ENCODE measurements at places on chromosomes 5 and 9. TPM values are rescaled to one million over a fixed set of nuclear protein-coding genes. Genes with fewer than 3 reads are reported as not detected.

DHFR gene
- polyA plus RNA-seq: 21.7 TPM

SPATA31A3 gene
- polyA plus RNA-seq: not detected

RNF208 gene
- 4.2 TPM for polyA plus RNA-seq

DNA sequence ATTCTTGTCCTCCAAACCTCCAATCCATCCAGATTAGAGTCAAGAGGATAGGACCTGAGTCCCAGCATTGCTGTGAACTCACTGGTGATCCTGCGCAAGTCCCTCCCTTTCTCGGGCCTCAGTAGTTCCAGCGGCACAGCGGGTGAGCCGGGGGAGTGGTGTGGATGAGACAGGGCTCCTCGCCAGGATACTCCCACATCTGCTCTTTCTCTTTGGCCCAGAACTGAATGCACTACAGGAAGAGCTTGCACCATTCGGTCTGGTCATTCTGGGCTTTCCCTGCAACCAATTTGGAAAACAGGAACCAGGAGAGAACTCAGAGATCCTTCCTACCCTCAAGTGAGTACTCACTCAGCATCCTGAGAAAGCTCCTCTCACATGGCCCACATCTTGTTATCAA, 6.3 kb downstream of the GPX3 start:
- DNase-seq: no peak

- DNase-seq: no peak
Observed at GRCh38 chr9:72794946-72795345, 157.9 kb downstream of the ALDH1A1 start.

DNA sequence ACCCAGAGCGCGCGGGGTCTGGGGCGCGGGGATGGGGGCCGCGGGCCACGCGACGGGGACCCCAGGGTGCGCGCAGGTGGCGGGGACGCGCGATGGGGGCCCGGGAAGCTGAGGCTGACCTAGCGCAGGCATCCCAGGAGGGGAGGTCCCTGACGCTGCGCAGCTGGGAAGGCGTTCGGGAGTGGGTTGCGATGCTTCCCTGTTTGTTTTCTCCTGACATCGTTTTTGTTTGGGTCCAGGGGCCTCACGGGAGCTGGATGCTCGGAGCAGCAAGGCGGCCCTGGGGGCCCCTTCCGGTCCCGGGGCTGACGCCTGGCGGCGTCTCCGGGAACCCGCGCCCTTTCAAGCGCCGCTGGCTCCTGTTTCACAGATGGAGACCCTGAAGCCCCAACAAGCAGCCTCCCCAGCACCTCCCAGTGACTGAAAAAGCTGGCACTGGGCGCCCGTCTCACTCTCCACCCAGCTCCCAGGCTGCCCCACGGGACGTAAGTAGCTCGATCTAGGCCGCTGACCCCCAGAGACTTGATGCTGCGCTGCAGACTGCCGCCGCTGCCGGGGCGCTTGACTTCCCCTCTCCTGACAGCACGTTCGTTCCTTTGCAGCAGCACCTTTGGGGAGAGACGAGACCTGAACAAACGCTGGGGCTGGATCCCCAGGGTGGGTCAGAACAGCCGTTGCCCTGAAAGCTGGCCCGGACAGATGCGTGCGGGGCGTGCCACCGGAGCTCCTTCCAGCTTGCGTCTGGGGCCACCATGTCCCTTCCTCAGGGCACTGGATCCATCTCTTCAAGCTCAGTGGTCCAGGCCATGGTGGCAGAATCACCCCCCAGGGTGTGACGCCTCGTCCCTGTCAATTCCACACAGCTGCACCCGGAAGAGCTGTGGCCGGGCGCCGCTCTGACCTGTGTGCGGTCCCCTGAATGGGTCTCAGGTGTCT, 593 bp downstream of the BRD3OS start:
- no peak for DNase-seq
